ENCODE measurements at places on chromosomes 4 and X.

DNA sequence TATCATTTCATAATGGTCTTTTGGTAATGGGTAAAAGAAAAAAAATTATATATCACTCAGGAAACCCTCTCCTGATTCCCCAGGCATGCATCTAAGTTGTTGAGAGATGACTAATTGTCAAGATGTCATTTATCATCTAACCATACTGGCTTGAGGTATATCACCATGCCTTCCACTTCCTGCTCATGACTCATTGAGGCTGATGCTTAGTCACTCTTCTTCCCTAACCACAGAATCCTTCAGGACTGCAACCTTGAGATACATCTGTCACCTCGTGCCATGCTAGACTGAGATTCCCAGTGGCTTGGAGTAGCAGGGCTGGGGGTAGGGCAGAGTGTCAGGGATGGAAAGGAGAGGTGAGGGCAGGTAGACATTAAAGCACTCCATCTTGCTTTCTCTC lies 782.5 kb upstream of the INTU start:
- peak; percentile 87 for DNase-seq

GRCh38 chr4:159697322-159698283 lies 594.7 kb downstream of the RAPGEF2 start:
- no peak for DNase-seq

- no peak for DNase-seq
These were observed 218.6 kb upstream of the GK2 start for GRCh38 chr4:79626611-79627010.

DNA sequence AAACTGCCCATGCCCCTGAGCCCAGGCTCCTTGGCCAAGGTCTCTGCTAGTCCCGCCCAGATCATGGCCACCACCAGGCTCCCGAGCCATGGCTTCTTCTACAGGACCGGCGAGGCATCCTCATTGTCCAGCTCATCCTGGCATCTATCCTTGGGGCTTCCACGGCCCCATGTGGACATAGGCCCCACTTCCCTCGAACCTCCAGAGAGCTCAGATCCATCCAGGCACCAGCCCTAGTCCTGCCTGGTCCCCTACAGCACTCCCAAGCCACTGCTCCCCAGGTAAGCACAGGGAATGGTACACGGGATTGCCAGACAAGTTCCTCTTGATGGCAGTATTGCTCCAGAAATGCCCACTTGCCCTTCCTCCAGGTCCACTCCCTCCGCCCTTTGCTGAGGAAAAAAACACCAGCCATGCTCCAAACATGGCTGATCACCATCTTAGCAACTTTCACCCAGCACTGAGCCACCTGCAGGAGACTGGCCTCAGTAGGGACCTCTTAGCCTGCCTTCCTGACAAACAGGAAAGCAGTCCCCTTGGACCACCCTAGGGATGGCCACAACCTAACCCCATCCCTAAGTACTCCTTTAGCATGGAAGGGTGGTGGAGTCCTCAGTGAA lies 272.1 kb upstream of the AGTR2 start:
- no peak for DNase-seq

GRCh38 chr4:96035727-96036126 lies 195.8 kb downstream of the PDHA2 start:
- no peak for DNase-seq

DNA sequence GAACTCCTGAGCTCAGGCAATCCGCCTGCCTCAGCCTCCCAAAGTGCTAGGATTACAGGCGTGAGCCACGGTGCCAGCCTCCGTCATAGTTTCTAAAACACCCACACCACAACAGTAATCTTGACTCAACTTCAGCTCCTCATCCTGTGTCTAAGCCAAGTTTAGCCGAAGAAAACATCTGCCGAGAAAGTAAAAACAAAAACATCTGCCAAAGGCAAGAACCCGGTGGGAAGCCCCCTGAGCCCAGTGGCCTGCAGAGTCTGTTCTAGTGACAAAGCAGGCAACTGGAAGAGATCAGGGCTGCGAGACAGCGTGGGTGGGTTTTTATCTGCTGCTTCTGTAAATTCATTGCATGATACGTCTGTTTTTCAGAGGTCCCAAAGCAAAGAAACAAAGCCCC lies 26.6 kb upstream of the CD99 start:
- no peak for DNase-seq

- no peak for DNase-seq
These were observed 951 bp upstream of the ZNF518B start for GRCh38 chr4:10458177-10458576.

- no peak for DNase-seq
These were observed 3.8 kb downstream of the TCEAL9 start for GRCh38 chrX:103360092-103360491.

DNA sequence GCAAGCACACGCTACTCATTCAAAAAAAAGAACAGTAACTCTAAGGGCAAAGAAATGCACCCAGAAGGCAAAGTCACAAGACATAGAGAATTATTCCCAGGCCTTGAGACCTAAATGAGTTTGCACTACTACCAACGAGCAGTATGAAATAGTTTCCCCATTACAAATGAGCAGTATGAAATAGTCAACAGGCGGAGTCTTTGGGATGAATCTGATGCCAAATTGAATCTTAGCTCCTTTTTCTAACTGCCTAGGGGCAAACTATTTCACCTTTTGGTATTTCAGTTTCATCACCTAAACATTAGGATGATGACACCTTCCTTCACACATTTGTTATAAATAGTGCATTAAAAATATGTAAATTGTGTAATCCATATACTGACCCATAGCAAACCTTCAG lies 213.0 kb upstream of the FAT4 start:
- no peak for DNase-seq

DNA sequence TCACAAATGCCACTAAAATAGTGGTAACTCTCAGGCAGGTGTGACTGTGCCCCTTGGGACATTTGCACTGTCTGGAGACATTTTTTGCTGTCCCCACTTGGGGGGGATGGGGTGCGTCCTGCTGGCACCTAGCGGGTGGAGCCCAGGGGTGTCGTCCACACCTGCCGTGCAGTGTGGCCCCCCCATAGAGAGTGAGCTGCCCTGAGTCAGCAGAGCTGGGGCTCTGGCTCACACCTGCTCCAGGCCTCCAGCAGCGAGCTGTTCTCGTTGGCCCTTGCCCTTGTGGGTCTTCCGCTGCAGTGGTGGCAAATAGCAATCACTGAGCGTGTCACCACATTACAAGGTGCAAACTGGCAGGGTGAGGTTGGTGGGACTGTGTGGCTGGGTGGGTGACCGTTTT lies 64.6 kb downstream of the CLDN34 start:
- no peak for DNase-seq

- DNase-seq = no peak
These were observed 44.0 kb upstream of the FBXW7 start for GRCh38 chr4:152579916-152580315.

GRCh38 chrX:37302569-37302968 lies 46.6 kb upstream of the PRRG1 start:
- DNase-seq = no peak

DNA sequence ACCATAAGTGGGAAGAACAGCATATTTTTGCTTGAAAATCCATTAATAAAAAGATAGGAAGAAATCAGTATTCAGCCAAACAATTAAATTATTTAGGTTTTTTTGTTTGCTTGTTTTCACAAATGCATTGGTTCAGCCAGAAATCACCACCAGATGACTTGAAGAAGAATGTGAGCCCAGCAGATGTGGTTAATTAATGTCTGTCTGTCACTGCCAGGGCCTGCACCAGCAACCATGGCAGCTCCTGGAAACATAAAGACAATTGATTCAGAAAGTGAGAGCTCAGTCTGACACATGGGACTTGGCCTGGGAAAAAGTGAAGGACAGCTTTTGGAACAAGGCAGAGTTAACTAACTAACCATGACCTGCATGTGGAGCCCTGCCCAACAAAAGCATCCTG lies 74.0 kb downstream of the MAOB start:
- no peak for DNase-seq

GRCh38 chrX:73944563-73944908 lies 359.4 kb upstream of the ZCCHC13 start:
- peak; percentile 23 for DNase-seq

DNA sequence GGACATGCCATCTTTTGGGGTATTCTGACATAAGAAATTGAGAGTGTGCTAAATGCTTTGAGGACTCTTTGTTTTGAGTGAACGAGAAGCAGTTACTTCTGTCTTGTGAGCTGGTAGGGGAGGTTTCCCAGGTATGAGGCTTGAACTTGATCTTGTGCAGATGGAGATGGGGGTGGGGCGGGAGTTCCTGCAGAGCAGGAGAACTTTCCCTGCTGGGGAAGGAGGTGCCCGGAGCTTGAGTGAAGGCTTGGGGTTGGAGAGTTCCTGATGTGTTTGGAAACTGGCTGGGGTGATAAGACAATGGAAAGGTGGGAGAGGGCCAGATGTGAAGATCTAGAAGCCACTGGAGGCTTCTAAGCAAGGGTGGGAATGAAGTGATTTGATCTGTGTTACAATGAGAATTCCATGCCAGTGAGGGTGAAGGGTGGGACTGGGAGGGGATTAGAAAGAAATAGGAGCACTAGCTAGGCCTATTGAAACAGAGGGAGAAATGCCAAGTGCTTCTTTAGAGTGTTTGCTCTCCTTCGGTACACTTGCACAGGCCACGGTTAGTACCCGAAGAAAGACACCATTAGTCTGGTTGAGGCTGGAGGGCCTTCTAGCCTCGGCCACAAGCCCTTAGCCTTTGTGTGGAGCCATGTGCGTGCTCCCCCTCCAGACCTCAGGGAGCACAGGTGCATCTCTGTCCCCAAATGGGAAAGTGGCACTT lies 103.5 kb upstream of the STOX2 start:
- DNase-seq = no peak

DNA sequence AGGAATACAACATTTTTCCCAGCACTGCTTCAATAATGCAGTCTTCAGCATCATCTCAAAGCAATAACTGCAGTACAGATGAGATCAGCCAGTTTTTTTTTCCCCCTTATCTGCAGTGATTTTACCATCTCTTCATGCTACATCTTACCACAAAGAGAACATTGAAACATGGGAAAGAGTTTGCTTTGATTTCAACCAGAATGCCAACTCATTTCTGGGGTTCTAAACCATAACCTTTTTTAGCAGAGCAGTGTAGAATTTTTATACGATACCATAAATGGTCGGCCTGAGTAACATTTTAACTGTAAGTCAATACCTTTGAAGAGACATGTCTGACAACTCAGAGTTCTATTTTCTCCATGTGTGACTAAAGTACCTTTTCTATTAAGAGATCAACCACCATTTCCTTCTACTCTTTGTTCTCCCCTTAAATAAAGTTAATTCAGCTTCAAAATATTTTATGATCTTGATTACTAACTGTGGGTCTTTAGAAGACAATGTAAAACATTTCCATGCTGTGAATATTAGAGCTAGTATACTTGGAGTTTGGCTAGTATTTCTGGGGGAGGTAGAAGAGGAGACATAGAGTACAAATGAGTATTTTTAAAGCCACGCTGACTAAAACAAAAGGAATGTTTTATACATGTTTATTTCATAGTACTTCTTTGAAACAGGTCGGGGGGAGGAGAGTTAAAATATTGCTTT lies 69.1 kb downstream of the TET2 start:
- DNase-seq = no peak

- no peak for DNase-seq
These were observed 686.1 kb downstream of the GLUD2 start for GRCh38 chrX:121733514-121733913.

DNA sequence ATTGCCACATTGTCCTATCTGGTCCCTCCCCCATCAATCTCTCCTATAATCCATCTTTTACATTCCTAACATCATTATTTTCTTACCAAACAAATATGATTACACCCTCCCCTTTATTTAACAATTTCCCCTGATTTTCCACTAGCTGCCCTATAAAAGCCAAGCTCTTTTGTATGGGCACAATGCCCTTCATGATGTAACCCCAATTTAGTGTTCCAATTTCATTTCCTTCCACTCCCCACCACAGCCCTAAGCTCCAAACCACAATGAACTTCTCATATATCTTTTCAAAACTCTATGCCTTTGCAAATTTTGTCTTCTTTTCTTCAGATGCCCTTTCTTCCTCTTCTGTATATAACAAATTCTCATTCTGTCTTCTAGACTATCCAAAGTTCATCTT lies 39.5 kb upstream of the PTPN13 start:
- DNase-seq = no peak

DNA sequence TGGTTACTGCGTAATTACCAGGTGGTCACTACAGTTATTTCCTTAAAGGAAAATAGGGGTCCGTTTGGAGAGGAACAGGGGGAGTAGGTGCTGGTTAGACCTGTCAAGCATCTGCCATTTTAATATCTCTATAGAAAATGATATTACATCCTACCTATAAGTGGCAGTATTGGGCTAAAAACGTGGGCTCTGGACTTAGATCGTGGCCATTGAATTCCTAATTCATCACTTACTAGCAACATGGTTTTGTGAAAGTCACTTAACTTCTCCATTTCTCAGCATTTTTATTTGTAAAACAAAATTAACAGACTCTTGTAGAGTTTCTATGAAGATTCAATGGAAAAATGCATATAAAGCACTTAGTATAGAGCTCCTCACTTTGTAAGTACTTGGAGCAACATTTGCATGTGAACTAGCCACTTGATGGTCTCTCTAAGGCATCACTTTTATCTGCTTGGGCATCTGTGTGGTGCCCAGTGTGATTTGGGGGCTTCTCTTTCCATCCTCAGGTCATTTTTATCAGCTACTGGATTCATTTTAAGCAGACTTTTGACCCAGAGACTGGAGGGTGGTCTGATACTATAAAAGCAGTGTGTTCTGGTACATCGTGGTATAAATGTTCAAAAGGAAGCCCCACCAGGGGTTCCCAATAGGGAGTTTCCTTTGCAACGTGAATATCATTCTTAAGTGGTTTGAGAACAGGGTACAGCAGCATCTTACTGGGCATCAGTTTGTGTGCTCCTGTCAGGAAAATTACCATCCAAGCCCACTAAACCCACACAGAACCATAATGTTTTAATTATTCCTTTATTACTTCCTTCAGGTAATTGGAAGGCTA lies 42.7 kb upstream of the RASSF6 start:
- peak; percentile 24 for DNase-seq

- DNase-seq = no peak
These were observed at the start of gene CDKL2 for GRCh38 chr4:75630174-75630936. Gene CDKL2, minus strand, starts transcription at chr4:75630528. Its CDS starts 4,540 bp downstream, at chr4:75625988.

GRCh38 chrX:130861462-130861861 lies 41.5 kb downstream of the ENOX2 start:
- DNase-seq = no peak

DNA sequence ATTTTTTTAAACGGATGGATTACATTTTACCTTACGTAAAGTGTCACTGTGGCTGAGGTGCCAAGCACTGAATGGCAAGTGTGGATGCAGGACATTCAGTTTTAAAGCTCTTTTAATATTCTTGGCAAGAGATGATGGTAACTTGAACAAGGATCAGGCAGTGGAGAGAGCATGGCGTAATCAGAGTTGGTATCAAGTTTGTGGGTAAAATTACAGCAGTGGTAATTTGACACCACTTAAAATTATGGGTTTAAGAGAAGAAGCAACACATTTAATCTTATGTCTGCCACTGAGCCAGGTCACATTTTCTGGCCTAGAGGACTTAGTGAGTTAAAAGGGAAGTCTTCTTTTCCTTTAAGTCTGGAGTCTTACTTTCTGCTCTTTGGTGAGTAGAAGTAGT lies 100.5 kb downstream of the NAA11 start:
- DNase-seq = no peak
